ENCODE measurements at places on chromosomes 4 and X.

DNA sequence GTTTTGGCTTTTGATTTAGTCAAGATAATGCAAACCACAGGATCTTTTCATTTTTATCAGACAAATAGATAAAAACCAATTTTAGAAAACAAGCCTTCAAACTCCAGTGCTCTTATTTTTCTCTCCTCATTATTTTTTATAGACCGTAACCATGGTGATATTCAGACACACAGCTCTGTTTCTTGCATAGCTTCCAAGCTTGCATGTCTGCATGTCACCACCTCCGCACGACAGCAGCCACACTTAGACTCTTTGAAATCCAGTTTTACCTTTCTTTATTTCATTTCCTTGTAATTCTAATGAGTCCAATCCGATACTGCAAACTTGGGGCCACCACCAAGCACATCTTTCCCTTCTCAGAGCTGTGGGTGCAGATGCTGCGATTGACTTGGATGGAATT lies 94.3 kb upstream of the GPM6A start:
- DNase-seq = no peak

DNA sequence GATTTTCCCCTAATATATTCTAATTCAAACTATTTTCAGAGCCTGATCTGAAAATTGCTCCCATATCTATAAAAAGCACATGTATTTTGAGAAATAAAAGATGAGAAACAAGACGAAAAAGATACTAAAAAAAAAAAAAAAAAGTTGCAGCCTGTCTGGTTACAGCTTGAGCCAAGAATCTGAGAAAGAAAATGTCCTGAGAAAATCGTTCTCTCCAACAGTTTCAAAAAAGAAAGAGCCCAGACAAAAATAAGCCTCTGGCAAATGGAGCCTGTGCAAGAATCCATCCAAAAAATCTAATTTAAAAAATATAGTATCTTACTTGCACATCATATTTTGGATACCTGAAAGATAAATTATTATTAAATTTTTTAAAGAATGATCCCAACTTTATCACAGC lies 163.0 kb upstream of the TBL1X start:
- DNase-seq = no peak

- DNase-seq = no peak
Observed at GRCh38 chr4:162920649-162921048, 246.0 kb downstream of the NAF1 start.

DNA sequence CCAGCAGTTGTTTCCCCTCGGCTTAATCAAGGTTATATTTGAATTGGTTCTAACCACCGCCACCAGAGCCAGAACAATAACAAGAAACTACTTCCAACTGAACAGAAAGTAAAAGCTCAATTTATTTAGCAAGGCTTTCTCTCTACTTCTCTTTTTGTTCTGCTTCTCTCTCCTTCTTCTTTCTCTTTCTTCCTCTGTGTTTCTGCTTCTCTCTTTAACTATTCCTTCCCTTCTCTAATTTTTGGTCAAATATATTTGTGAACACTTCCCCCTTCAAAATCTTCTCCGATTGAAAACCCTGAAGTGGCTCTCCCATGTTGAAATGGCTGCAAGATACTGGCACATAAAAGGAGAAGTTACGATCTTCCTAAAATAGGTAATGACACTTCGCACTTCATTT lies 1195.9 kb upstream of the PRKX start:
- no peak for DNase-seq

GRCh38 chr4:128335541-128335940 lies 47.9 kb upstream of the PGRMC2 start:
- DNase-seq = no peak

DNA sequence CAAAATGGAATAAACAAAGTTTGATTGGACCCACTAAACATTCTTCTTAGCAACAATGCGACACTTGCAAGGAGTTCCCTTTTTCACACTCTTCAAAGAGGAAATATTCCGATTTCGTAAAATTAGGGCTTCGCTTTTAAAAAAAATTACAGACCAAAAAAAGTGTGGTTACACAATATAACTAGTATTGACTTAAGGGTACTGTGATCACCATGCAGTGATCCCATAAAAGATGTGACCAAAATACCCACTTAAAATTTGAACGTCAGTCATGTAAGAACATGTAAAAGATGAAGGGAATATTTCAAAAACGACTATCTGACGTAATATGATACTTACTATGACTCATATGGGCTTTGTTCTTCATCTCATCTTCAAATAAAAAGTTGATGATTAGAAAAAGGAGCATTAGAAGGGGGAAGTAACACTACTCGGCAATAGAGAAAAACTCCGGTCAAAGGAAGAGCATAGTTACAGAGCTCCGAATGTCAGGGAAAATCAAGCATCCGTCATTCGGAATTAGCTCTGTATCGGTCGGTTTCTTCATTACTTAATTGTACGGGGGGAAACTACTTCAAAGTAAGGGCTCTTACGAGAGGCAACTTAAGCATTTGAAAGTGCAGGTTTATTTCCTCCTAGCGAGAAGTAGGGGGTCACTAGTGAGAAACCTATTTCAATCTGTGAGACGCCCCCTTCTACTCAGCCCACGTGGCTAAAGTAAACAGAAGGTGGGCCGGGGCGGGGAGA lies 1.3 kb upstream of the TET2 start:
- no peak for DNase-seq

GRCh38 chr4:148344352-148344751 lies 97.9 kb downstream of the NR3C2 start:
- no peak for DNase-seq

DNA sequence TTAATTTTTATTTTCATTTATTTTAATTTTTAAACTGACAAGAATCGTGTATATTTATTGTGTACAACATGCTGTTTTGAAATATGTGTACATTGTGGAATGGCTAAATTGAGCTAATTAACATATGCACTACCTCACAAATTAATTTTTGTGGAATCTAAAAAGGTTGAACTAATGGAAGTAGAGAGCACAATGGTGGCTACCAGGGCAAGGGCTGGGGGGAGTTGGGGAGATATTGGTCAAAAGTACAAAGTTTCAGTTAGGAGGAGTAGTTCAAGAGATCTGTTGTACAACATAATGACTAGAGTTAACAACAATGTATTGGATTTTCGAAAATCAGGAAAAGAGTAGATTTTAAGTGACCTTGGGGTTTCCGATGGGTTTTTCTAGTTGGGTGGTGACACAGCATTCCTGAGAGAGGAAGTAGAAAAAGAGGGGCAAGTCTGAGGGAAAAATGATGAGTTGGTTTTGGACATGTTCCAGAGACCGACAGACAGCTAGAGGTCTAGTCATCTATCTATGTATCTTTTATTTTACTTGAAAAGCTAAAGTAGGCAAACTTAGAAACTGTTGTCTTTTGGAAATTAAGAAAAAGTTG lies 23.2 kb downstream of the APOO start:
- DNase-seq = no peak

DNA sequence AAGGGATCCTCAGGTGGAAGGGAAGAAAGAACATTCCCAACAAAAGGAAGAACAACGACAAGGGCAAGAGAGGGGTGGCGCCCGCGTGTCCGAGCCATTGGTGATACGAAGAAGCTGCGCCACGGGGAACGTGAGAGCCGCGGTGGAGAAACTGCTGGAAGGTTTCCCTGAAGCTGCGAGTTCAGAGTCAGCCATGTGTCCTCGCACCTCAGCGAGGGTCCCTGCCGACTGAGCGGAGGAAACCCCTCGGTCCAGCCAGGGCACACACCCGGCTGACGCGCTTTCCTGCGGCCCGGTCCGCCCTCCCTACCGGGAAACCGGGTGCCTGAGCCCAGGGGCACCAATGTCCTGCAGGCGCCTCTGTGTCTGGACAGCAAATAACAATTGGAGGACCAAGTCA lies 18.0 kb downstream of the IRF2 start:
- DNase-seq = no peak

- DNase-seq = no peak
Observed at GRCh38 chr4:136150046-136150445, 1382.2 kb downstream of the PCDH18 start.

GRCh38 chr4:24594887-24595286 lies 10.5 kb upstream of the DHX15 start:
- no peak for DNase-seq

DNA sequence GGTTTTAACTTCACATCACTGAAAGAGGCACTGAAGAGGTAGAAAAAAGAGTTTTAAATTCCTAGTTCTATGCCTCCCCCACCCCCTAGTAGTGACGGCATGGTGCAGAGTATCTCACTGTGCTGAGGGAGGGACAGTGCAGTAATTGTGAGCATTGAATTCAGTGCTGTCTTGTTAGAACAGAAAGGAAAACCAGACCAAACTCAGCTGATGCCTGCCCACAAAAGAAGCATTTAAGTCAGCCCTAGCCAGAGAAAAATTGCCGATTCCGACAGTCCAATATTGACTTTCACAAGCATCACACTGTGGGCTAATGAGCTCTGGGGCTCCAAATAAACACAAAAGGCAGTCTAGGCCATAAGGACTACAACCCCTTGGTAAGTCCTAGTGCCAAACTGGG lies 417.7 kb downstream of the AR start:
- no peak for DNase-seq

- no peak for DNase-seq
Observed at GRCh38 chr4:103092245-103092644, 7.4 kb downstream of the BDH2 start.

GRCh38 chrX:46298821-46299220 lies 246.4 kb downstream of the ZNF674 start:
- no peak for DNase-seq

DNA sequence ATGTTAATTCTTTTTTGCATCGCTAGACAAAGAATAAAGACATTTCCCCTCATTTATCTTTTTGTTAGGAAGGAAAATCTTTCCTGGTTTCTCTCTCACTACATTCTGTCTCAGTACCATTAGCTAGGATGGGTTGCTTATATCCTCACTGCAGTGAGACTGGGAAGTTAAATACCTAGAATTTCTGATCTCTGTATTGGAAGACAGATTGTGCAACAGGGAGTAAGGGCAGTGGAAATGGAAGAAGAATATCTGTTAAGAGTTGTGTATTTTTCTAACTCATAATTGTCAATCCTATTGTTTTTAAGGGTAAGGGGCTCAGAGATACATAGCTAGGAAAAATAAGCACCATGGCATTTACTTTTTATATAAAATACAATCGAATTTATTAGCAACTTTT lies 19.6 kb downstream of the PTPN13 start:
- no peak for DNase-seq

GRCh38 chr4:107658400-107659336 lies 61.4 kb downstream of the PAPSS1 start:
- DNase-seq = no peak

GRCh38 chr4:125956276-125956675 lies 641.5 kb downstream of the FAT4 start:
- no peak for DNase-seq

GRCh38 chr4:3781193-3781886 lies 15.2 kb downstream of the ADRA2C start:
- no peak for DNase-seq

- DNase-seq = no peak
Observed at GRCh38 chrX:106670631-106671030, 55.9 kb upstream of the RNF128 start.

DNA sequence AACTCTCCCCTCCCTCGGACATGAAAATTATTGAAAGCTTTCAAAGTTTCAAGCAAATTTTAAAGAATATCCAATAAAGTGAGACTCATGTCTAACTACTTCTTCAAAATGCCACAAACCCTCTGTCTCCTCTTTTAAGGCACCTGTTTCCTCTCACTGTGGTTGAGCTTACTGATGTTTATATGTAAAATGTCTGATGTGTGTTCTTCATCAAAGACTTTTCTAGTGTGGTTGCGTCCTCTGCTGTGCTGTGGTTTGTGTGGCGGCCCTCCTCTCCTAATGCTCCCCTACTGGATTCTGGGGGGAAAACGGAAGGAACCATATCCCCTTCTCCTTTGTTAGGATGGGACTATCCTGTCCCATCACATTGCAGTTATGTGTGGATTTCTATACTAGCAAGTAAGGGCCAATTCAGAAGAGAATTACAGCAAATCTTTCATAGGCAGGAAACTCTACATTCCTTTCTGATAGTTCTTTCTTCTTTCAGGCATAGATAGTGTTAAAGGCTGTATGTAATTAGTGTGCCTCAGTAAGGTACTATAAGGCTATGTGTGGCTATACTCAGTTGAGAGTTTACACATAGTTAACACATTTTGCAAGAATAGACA lies 221.0 kb upstream of the GPRIN3 start:
- DNase-seq = no peak

GRCh38 chr4:154998284-154998683 lies 210.2 kb upstream of the NPY2R start:
- no peak for DNase-seq

GRCh38 chrX:47900833-47901232 lies 64.1 kb downstream of the ZNF81 start:
- no peak for DNase-seq

- DNase-seq = no peak
Observed at GRCh38 chrX:13790206-13791131, 26.4 kb downstream of the GPM6B start.

GRCh38 chr4:37917388-37917787 lies 26.5 kb downstream of the TBC1D1 start:
- no peak for DNase-seq

- no peak for DNase-seq
Observed at GRCh38 chr4:8195431-8195830, 3.7 kb upstream of the SH3TC1 start.

GRCh38 chr4:46931981-46932380 lies 22.9 kb upstream of the COX7B2 start:
- DNase-seq = no peak

DNA sequence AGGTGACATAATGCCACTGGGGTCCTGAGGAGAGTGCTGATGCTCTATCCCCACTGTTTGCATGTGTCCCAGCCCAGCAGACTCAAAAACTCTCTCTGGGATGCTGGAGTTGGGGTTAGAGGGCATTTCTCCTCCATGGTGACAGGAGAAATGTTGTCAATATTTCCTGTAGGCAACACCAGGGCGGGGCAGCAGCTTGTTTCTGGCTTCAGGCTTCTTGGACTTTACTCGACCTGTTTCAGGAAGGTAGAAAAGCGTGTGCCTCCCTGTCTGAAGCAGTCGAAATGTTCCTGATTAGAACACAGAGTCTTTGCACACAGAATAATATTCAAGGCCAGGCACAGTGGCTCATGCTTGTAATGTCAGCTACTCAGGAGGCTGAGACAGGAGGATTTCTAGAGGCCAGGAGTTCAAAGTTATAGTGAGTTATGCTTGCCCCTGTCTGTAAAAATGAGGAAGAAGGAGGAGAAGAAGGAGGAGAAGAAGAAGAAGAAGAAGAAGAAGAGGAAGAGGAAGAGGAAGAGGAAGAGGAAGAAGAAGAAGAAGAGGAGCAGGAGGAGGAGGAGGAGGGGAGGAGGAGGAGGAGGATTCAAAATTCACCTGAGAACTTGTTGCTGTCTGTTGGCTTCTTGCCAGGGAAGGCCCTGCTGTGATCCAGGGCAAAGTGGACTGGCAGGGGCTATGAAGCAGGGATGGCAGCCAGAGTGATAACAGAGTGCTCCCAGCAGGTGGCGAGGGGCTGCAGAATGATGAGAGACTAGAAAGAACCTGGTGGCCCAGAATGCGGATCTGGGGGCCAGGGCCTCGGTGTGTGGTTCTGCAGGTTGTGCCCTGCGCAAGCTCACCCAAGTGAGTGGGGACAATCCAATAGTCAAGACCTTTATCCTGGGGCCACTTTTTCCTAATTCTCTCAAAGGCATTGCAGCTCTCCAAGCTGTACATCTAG lies 82.9 kb downstream of the RTL5 start:
- DNase-seq = no peak

Measured in activated CD8-positive, alpha-beta memory T cell treated with anti-CD3 and anti-CD28 coated beads for 48 hours (primary cell).